GM20000 (cell line): ENCODE measurements at places on chromosomes 3 and 15.

- no peak for DNase-seq
Measured at GRCh38 chr15:62107571-62108121, 40.9 kb downstream of the C2CD4A start.

- no peak for DNase-seq
Measured at GRCh38 chr3:34382859-34383258, 584.4 kb downstream of the PDCD6IP start.

- no peak for DNase-seq
Measured at GRCh38 chr15:73361337-73361736, 7.4 kb downstream of the HCN4 start.

DNA sequence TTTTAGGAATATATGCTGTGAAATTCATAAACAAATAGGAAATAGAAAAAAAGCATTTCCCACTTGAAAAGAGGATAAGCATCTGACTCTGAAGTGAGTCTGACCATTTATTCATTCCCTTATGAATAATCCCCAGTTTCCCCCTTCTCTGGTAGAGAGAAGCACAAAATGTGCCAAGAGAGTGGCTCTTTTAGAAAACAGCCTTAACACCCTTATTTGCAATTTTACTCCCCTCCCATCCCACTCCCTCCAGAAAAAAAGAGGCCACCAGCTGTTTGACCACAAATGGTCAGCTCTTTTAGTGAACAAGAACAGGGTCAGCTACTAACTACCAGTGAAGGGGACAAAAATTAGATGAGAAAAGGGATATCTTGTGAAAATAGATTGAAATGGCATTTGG is 184.5 kb upstream of the ADAMTS9 start:
- DNase-seq = no peak

DNA sequence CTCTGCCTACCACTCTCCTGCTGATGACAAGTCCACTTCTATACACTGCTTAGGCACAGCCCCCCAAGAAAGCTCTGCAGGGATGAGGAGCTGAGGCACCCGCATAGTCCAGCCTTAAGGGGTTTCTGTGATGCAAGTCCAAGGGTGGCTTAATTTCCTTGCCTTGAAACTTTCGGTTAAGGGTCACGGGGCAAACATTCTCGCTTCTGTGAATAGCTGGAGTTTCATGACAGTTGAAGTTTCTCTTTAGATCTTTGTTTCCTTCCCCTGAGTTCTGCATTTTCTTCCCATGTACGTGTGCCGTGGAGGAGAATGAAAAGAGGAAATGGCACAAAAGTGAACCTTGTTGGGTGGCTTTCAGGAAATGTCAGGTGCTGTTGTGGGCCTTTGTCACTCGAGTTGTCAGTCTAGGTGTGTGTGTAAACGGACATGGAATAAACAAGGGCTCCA is 7.0 kb downstream of the GPR160 start:
- DNase-seq = peak; percentile 60

DNA sequence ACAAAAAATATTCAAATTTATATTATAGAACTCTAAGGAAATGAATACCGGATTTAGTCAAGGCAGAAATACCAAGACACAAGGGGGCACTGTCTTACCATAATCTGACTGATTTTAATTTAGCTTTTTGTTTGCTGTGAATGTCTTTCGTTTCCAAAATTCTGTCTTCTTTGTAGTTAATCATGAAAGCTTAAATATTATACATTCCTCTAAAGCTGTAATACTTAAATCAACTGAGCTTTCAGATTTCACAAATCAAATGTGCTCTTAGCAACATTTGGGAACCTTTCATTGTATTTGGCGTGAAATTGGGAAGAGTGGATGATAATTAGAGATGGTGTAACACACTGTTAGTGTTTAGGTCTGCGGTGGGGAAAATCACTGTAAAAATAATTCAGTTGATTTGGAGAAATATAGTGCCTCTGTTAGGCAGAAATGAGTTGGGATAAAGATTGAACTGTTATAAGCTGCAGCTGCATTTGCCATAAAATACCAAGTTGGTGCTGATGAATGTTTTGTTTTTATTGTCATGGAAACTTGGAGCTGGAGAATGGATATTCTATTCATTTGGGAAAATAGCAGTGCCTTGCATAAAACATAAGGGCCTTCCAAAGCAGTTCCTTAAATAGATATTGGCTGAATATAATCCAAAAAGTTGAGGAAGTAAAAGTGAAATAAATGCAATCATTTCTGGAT is 228.2 kb downstream of the TCF12 start:
- DNase-seq = peak; percentile 13

DNA sequence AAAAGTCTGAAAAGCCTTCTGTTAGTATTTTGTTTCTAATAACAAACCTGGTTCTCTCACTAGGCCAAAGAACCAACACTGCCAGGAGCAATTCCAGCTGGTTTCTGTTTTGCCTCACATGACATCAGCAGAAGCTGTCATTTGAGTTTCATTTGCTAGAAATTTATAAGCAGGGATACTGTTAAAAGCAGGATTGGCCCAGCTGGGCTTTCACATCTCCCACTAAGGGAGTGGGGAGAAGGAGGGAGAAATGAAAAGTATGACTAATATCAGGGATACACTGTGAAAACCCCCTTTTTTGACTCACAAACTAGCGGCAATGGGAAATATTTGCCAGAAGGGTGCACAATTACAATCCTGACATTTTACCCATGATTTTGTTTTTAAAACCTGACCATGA is 5.3 kb downstream of the CCDC80 start:
- DNase-seq = no peak

GRCh38 chr15:33866101-33866737 is 102.1 kb upstream of the CHRM5 start:
- no peak for DNase-seq

DNA sequence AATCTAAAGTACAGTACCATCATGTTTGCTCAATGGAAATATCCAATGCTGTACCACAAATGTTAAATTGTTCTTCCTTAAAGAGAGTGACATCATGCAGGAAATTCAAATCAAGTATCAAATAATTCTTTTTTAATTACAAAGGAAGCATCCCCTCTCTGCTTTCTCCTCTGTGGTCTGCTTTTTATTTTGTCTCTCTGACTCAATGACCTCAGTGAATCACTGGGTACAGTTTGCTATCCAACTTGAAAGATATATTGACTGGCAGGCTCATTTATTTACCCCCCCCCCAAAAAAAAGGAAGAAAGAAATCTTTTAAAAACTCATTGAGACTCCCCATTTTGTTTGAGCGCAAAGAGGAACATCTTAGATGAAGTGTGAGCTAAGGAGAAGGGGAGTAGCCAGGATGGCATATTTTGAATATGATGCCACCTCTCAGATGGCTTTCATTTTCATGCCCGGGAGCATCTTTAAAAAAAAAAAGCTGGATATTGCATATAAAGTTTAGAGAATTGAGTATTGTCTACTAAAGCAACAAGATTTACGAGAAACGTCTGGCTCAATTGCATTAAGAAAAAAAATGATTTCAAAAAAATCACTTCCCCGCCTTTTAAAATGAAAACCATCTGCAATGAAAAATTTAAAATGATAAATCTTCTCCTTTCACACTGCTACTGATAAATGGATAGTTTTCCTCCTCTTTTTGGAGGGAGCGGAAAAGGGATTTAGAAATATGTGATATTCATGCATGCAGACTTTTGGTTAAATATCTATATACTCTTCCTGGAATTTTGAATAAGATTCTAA is 307.1 kb upstream of the DPH6 start:
- DNase-seq = no peak

GRCh38 chr3:161339517-161340500 is 31.5 kb downstream of the SPTSSB start:
- no peak for DNase-seq

- no peak for DNase-seq
Measured at GRCh38 chr3:86661817-86662216, 329.1 kb downstream of the VGLL3 start.
